ENCODE measurements at places on chromosomes 6 and 20. TPM values are rescaled to one million over a fixed set of nuclear protein-coding genes. Genes with fewer than 3 reads are reported as not detected.

The ZNF831 gene
- total RNA-seq = not detected

DNA sequence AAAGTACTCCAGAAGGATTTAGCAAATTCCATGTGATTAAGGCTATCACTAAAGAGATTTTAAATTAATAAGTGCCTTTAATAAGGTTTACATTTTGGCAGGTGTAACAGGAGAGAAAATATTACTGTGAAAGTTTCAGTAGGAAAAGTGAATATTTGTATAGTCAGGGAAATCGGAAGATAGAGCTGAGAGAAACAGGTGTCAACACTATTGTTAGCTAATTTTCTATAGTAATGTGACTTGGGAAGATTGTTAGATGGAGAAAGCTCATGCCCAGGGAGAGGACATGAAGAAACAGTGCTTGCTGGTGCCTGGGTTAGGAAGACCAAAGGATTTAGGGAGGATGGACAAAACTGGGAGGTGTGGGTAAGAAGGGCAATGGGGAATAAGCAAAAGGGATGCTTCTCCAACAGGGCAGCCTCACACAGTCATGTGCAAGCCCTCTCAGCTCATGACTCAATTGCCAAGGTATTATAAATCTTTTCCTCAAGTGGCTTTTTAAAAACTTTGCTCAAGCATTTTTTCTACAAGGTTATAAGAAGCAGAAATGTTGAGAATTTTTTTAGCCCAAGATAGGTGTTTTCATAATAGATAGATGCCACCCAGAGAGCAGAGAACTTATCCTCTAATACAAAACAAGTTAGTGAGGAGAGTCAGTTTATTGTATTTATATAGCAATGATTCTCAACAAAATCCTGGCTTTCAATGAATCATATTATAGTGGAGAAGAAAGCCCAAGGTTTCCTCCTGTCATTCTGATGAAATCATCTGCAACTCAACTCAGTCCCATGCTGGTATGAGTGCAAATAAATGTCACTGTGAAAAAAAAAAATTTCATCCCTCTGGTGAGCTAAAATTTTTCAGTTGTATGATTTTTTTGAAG lies 325.2 kb upstream of the NT5E start:
- H3K36me3 ChIP-seq = no peaks in the 10 kb centered on the region
- no peak overlapping the region for H3K27ac ChIP-seq
- no peaks in the 10 kb centered on the region for H3K4me1 ChIP-seq
- H3K27me3 ChIP-seq = peaks cover 5% of the 10 kb centered on the region

- no peak overlapping the region for H3K27ac ChIP-seq
- no peak overlapping the region for H3K4me3 ChIP-seq
- DNase-seq = peak; percentile 58
- H3K4me1 ChIP-seq = peaks cover 4% of the 10 kb centered on the region
- no peaks in the 10 kb centered on the region for H3K27me3 ChIP-seq
- H3K36me3 ChIP-seq = no peaks in the 10 kb centered on the region
Measured at GRCh38 chr6:81901551-81901966, 149.1 kb upstream of the TENT5A start.

- DNase-seq = no peak
- H3K36me3 ChIP-seq = no peaks in the 10 kb centered on the region
- no peak overlapping the region for H3K4me3 ChIP-seq
- H3K4me1 ChIP-seq = peaks cover 34% of the 10 kb centered on the region
- H3K27ac ChIP-seq = no peak overlapping the region
Measured at GRCh38 chr6:170132011-170132521, 158.8 kb downstream of the DLL1 start.

- peak overlapping the region; percentile 96 for H3K27ac ChIP-seq
- H3K4me3 ChIP-seq = peak overlapping the region; percentile 76
- peaks cover 9% of the 10 kb centered on the region for H3K36me3 ChIP-seq
- DNase-seq = no peak
- peaks cover 35% of the 10 kb centered on the region for H3K4me1 ChIP-seq
Measured at GRCh38 chr6:52577778-52578463, 1.1 kb upstream of the TRAM2 start.

DNA sequence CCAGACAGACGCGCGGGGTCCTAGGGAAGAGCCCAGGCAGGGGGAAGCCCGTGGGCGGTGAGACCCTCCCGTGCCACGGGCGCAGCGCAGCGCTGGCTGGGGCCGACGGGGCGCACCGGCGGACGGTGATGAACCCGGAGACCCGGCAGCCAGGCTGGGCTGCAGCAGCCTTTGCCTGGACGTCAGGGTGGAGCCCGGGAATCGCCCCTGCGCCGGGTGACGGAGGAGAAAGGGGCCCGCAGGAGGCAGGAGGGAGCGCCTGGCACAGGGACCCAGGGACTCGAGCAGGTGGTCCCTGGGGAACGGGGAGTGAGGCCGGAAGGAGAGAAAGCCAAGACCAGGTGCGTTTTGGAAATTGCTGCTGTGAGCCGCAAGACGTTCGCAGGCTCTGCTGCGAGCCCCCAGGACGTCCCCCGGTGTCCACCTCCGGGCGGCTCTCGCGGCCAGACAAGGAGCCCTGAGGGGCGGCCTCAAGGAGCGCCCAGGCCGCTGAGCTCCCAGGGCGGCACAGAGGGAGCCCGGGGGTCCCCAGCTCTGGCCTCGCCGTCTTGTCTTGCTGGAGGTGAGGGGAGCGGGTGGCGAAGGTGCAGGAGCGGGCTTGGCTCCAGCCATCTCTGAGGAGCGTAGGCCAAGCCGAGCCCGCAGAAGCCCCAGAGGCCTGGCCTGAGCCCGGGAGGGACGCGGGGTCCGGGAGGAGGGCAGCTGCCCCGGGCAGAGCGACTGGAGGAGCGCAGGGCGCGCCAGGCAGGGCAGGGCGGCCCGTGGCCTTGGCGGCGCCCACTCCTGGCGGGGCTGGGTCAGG lies 191.2 kb upstream of the PDE10A start:
- H3K4me3 ChIP-seq = no peak overlapping the region
- H3K4me1 ChIP-seq = peaks cover 15% of the 10 kb centered on the region
- no peak for DNase-seq
- no peaks in the 10 kb centered on the region for H3K36me3 ChIP-seq

The CCN6 gene
- not detected for total RNA-seq

The SLC26A8 gene
- total RNA-seq = 0.58 TPM

- H3K4me3 ChIP-seq = no peak overlapping the region
- H3K27me3 ChIP-seq = no peaks in the 10 kb centered on the region
- H3K4me1 ChIP-seq = no peaks in the 10 kb centered on the region
- H3K36me3 ChIP-seq = peaks cover 3% of the 10 kb centered on the region
Measured at GRCh38 chr20:8714206-8714605, 354.7 kb upstream of the PLCB4 start.

- no peaks in the 10 kb centered on the region for H3K27me3 ChIP-seq
- H3K36me3 ChIP-seq = no peaks in the 10 kb centered on the region
- DNase-seq = no peak
- H3K27ac ChIP-seq = no peak overlapping the region
- no peaks in the 10 kb centered on the region for H3K4me1 ChIP-seq
Measured at GRCh38 chr6:140809694-140810101, 1323.0 kb upstream of the GJE1 start.

All from stomach (tissue), 19 donors.